Activated naive CD8-positive, alpha-beta T cell treated with anti-CD3 and anti-CD28 coated beads, Interleukin-2, amount 10 ng/mL, durations not matched to agents 7 days and 5 days (primary cell): ENCODE measurements at places on chromosomes 7 and 10. TPM values are rescaled to one million over a fixed set of nuclear protein-coding genes. Genes with fewer than 3 reads are reported as not detected.

Gene SGPL1
- 28.2 TPM for total RNA-seq

Gene BAMBI
- total RNA-seq = 0.30 TPM

- DNase-seq = peak; percentile 49
Observed at GRCh38 chr10:16891375-16892313, 74.4 kb upstream of the RSU1 start.

Gene CACNA2D1
- total RNA-seq = not detected

Gene LRRN3
- 193 TPM for total RNA-seq

GRCh38 chr10:103276896-103277712 is at the start of gene INA:
Gene INA (plus strand): TSS chr10:103277138. CDS start chr10:103277212, 74 bp downstream.
- peak; percentile 48 for DNase-seq

Gene TAS2R3
- total RNA-seq = 3.1 TPM

Gene RARRES2
- total RNA-seq = not detected

Gene TEX47
- total RNA-seq = not detected

DNA sequence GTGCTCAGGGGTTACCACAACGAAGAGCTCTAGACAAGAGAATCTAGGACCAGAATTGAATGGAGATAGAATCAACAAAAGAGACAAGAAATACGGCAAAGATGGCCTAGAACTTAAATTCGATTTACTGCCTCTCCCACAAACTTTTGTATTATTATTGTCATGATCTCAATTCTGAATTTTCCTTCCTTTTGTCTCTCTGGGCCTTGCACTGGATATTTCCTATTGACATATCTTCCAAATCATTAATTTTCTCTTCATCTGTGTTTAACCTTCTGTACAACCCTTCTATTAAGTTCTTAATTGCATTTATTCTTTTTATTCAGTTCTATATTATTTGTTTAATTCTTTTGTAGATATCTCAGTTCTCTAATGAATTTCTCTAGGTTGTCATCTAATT is 28.4 kb downstream of the VSTM4 start:
- DNase-seq = no peak

GRCh38 chr7:76282344-76283253 is 19.9 kb upstream of the HSPB1 start:
- DNase-seq = peak; percentile 49

- no peak for DNase-seq
Observed at GRCh38 chr7:2689951-2690705, 2.1 kb downstream of the AMZ1 start.

Gene PVRIG
- total RNA-seq = 86.2 TPM
